ENCODE measurements at places on chromosomes 6 and 20.

DNA sequence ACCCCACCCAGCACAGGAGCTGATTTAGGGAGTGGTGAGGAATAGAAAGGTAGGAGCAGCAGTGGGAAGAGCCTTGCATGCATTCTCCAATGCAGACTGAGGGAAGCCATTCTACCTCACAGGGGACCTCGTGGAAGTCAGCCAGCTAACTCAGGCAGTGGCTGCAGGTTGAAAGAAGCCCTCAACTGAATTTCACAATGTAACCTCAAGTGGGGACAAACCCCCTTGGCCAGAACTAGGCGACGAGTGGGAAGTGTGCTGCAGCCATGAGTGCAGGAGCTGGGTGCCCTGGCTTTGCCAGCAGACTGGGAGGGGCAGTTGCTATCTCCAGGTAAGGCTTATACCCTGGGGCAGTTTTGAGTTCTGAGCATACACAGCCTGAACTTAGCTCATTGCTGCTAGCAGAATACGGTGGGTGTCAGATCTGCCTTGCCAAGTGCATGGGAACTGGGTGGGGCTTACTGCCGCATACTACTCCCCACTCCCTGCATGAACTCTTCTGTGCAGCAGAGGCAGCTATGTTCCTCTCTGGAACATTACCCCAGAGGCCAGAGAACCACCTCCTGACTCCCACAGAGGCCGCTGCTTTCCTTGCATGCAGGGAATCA, 126.5 kb downstream of the CDK19 start:
- DNase-seq: no peak

- no peak for DNase-seq
Measured at GRCh38 chr6:144027932-144028587, 20.0 kb upstream of the PLAGL1 start.

DNA sequence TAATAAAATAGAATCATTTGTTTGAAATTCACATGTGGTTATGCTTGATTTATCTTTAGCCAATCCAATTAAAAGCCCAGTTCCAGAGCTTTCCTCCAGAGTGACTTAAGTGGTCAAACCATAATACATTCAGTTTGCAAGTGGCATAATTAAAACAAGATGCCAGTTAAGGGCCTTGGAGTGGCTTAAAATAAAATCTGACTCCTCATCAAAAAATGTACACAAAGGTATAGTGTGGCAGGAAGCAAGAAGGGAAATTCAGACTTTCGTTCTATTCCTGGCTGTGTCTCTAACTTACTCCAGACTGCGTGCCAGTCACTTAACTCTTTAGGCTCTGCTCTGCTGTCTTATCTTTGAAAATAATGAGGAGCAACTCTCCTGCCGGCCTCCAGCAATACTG, 251.3 kb upstream of the PRND start:
- no peak for DNase-seq

- no peak for DNase-seq
Measured at GRCh38 chr6:154341336-154341735, 15.3 kb downstream of the IPCEF1 start.

- DNase-seq: no peak
Measured at GRCh38 chr6:130426066-130426721, 60.4 kb downstream of the TMEM200A start.

Data from activated CD4-positive, alpha-beta T cell treated with anti-CD3 and anti-CD28 coated beads, Interleukin-2, amount 50 U/mL, for 4 hours (primary cell).